ENCODE measurements at places on chromosomes 5 and 9.

GRCh38 chr5:113447498-113448050 lies 12.8 kb upstream of the TSSK1B start:
- DNase-seq: no peak

DNA sequence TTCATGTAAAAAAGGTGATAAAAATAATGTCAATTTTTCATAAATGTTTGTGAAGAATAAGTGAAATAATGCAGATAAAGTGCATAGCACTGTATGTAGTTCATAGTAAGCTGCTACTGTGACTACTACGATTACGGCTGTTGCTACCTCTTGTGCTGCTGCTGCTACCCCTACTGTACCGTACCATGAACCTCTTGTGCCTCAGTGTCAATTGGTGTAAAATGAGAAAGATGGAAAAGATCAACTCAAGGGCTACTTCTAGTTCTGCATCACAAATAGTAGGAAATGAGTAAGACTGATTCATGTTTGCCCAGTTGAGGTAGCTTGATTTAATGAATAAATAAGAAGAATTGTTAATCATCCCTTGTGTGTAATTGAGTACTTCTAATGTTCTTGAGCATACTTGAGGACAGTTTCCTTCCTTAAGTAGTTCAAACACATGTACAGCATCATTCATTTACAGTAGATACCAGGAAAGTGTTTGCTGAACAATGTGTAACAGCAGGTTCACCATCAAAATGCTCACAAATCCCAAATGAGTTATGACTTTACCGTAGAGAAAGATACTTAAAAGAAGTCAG lies 200.0 kb upstream of the ATP10B start:
- DNase-seq: no peak

DNA sequence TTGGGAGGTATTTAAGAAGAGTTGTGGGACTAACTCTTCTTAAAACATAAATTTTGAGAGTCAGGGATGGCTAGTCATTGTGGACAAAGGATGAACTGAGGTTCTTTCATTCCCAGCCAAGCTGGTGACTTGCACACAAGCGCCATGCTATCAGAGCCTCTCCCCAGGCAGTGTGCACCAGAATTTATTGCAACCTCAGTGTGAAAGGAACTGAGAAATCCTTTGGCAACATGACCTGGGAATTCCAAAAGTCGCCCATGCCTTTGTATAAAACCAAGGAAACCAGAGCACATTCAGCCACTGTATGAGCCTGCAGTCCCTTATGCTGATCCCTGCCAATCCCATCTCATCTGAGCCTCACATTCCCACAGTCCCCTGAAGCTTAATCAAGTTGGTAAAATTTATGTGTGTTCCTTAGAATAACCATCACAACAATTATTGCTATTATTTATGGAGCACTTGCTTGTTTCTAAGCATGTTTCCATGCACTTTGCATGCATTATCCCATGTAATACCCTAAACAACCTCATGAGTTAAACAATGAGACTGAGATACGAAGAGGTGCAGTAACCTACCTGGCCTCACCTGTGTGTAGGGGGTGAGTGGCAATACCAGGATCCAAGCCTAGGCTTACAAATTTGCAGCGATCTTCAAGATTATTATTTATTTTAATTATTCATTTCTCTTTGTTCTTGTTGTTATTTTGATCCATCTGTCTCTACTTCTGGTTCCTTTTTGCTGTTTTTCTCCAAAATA lies 116.4 kb downstream of the NTRK2 start:
- DNase-seq: no peak

- no peak for DNase-seq
Observed at GRCh38 chr9:70688704-70689103, 274.2 kb upstream of the KLF9 start.
